CD4-positive, alpha-beta T cell treated with Interferon alpha-2 for 1 hour (primary cell): ENCODE measurements at places on chromosomes 16 and 17.

DNA sequence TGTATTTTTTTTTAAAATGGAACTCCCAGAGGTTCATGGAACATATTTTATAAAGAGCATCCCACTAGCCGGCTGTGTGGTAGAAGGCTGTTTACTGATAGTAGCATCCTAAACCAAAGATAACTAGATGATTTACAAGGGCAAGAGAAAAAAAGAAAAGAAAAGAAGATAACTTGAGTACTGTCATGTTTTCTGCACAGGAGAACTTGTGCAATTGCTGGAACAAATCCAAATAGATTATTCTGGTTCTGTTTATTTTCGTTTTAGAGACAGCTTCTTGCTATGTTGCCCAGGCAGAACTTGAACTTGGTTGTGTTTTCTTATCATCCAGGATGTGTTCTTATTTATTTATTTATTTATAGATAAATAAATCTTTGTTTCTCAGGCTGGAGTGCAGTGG lies 20.9 kb upstream of the PPM1D start:
- no peak for DNase-seq

- DNase-seq, result no peak
Measured at GRCh38 chr16:84357191-84357651, 11.1 kb upstream of the ATP2C2 start.

- no peak for DNase-seq
Measured at GRCh38 chr17:67187927-67188326, 57.1 kb downstream of the HELZ start.

DNA sequence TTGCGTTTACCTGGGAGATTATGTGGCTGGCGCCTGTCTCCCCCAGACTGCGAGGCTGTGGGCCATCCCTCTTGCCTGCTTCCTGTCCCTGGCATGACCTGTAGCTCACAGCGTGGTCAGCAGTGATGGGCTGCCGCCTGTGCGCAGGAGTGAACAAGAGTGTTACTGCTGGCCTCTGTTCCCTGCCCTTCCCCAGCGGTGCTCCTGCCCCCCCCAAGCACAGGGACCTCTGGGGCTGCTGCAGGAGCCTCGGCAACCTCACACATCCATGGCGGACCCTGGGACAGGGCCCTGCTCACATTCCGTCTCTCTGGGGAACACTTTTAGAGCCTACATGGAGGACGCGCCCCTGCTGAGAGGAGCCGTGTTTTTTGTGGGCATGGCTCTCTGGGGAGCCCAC lies 10.6 kb downstream of the TSC2 start:
- no peak for DNase-seq

- no peak for DNase-seq
Measured at GRCh38 chr16:591892-592517, 2.1 kb downstream of the RAB40C start.

DNA sequence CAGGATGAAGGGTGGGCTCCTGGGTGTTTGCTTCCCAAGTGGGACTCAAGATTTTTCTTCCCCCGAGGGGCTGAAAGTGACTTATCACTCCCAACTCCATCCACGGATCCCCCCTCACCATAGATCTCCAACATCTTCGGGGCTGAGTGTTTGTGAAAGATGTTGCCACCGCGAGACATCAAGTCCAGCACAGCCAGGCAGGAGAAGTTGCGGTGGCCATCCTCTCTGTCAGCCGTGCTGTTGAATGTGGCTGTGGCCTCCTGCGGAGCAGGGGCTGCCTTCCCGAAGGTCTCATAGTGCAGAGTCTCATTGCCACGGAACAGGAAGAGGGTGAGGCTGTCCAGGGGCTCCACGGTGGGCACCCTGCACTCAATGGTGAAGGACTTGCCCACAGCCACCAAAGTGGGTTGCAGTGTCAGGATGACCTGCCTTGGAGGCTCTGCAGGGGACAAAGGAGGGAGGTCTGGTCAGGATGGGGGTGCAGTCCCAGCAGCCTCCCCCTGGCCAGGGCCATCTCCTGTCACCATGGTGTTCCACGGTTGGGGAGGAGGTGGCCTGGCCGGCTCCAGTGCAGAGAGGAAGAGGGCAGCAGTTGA lies 5.5 kb downstream of the PRR29 start:
- DNase-seq, result no peak

- DNase-seq, result no peak
Measured at GRCh38 chr17:17151055-17151454, 55.1 kb downstream of the PLD6 start.

- DNase-seq, result no peak
Measured at GRCh38 chr16:22614271-22614947, 103.7 kb downstream of the NPIPB5 start.
